Activated CD8-positive, alpha-beta memory T cell treated with anti-CD3 and anti-CD28 coated beads for 1 hour (primary cell): ENCODE measurements at places on chromosomes 2 and 18.

- no peak for DNase-seq
Observed at GRCh38 chr18:75261430-75262223, 51.0 kb downstream of the TSHZ1 start.

DNA sequence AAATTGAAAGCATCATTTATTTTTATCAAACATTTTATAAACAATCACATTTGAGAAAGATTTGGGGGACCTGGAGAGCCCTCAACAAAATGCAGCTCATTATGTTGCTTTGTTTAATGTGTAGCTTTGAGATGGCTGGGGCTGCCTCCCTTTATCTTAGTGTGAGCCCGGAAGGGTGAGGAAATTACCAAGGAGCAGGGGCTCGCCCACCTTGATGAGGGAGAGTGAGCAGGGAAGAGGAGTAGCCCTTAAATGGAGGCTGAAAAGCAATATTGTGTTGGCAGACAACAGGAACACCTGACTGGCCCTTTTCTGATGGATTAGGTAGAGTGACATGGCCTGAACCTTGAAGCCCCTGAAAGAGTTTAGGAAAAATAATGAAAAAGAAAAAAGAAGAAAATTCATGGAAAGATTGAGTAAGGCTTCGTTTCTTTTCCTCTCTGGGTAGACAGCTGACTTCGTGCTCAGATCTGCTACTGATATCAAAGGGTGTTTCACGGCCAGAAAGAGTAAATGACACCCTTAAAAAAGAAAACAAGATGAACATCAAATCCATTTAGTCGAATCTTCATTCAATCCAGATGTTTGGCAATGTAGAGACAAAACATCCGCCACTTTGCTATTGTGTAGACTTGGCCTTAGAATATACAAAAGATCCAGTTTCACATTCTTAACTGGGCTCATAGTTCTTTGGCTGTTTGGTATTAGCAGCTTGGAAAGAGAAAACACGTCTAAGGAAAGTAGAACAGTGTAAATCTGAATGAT, 206.5 kb upstream of the TCF4 start:
- no peak for DNase-seq

- DNase-seq: no peak
Observed at GRCh38 chr2:20666304-20667150, at the start of gene GDF7. Gene GDF7 (plus strand): TSS chr2:20667144. CDS start chr2:20667240, 96 bp downstream.

- no peak for DNase-seq
Observed at GRCh38 chr2:20355131-20355530, 4.5 kb upstream of the PUM2 start.

GRCh38 chr18:23938901-23939341, 75.6 kb upstream of the TTC39C start:
- no peak for DNase-seq

DNA sequence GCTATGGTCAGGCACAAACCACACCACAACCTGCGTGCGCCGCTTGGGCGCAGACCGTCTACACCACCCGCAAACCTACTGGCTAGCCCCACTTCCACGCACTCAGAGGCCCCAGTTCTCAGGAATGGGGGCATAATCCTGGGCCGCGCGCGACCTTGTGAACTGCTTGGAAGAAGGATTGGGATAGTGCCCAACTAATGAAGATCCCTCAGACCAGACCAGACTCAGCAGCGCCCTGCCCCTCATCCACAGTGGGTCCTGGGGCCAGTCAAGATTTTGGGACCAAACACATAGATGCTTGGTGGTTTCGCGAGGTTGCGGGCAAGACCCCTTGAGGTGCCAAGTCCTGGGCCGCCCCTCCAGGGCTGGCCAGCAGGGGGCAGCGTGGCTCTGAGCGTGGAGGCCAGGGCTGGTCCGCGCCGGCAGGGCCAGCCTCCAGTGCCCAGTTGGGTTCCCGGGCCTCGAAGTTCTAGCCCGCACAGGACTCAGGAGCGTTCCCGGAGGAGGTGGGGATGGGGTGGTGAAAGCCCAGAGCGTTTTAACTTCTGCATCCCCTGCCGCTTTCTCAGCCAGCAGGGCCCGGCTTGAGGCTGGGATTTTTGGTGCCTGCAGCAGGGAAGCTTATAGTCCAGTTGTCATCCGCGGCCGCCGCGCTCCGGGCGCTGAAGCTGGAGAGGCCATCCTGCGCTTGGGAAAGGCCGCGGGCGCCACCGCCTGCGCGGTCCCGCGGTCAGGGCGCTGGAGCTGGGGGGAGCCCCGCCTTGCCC, 8.3 kb downstream of the OSR1 start:
- no peak for DNase-seq

DNA sequence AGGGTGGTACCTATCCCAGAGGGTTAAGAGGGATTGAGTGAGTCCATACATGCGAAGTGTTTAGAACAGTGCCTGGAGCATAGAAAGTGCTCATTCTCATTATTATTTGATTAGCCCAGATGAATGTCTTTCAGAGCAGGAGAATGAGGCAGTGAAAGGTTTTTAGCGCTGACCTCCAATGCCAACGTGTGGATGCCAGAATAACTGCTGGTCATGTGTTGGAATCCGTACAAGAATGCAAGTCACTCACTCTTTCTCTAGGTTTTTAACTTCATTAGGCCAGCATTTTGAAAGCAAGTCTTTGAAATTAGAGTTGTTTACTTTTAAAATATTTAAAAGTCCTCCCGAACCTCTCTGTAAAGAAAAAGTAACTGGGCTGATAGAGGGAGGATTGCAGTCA, 374.2 kb downstream of the EN1 start:
- DNase-seq: no peak

DNA sequence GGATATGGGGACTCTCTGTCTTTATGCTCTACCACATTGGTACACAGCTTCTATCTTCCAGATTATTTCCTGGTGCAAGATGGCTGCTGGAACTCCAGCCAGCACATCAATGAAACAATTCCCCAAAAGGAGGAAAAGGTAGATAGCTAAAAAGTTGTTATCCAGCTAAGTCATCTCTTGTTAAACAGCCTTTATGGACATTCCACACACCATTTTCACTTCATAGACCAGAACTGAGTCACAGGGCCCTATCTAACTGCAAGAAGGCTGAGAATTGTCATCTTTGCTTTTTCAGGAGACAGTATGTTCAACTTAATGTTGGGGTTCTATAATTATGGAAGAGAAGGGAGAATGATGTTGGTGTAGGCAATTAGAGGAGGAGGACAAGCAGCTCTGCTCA, 133.3 kb upstream of the NOSTRIN start:
- DNase-seq: no peak

DNA sequence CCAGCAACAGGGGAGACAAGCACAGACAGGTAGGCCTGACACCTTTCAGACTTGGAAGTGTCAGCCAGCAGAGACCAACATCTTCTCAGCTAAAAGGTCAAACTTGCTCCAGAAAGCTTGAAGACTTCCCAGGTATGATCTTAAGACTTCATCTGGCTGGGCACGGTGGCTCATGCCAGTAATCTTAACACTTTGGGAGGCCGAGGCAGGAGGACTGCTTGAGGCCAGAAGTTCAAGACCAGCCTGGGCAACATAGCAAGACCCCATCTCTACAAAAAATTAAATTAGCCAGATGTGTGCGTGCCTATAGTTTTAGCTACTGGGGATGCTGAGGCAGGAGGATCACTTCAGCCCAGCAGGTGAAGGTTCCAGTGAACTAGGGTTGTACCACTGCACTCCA, 39.0 kb upstream of the SPRED2 start:
- DNase-seq: no peak

GRCh38 chr2:26735097-26735496, 29.0 kb upstream of the SLC35F6 start:
- no peak for DNase-seq

DNA sequence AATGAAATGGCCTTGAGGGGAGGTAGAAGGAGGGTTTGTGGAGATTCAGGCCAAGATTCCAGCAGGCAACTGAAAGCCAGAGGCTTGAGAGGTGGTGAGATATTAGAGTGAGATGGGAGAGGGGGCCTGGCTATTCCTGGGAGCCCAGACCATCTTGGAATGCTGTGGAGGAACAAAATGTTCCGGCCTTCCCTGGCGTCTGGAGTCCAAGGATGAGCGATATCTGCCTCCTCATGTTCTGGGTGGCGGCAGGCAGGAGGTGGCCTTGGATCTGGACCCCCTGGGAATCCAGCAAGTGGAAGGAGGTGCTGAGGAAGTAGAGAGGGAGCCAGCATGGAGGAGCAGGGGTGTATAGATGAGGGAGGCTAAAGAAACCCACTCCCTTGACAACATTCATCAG, 335.9 kb downstream of the CYP26B1 start:
- DNase-seq: no peak

- no peak for DNase-seq
Observed at GRCh38 chr2:207215308-207215707, 49.6 kb upstream of the KLF7 start.
